ENCODE measurements at places on chromosomes 11 and 22. TPM values are rescaled to one million over a fixed set of nuclear protein-coding genes. Genes with fewer than 3 reads are reported as not detected.

GRCh38 chr22:46007848-46008261 is 30.9 kb upstream of the WNT7B start:
- H3K27ac ChIP-seq, result peak overlapping the region; percentile 84
- H3K27me3 ChIP-seq, result no peaks in the 10 kb centered on the region
- DNase-seq, result peak; percentile 90
- H3K4me3 ChIP-seq, result no peak overlapping the region
- no peaks in the 10 kb centered on the region for H3K36me3 ChIP-seq

DNA sequence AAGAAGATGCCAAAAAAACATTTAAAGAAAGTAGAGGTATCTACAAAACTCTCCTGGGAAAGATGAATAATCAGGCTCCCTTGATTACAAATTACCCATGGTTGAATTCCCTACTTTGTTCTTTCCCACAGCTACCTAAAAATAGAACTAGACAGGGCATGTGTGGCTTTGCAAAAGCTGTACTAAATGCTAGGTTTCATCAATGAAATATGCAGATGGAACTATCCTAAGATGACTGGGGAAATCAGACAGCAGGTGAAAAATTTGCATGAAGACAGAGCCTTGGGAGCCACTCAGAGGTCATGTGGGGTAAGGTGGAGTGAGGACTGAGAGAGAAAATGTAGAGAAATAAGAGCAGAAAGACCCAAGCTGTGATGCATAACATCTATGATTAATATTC is 14.7 kb downstream of the LAYN start:
- no peak overlapping the region for H3K27ac ChIP-seq
- no peaks in the 10 kb centered on the region for H3K4me1 ChIP-seq
- no peaks in the 10 kb centered on the region for H3K36me3 ChIP-seq

DNA sequence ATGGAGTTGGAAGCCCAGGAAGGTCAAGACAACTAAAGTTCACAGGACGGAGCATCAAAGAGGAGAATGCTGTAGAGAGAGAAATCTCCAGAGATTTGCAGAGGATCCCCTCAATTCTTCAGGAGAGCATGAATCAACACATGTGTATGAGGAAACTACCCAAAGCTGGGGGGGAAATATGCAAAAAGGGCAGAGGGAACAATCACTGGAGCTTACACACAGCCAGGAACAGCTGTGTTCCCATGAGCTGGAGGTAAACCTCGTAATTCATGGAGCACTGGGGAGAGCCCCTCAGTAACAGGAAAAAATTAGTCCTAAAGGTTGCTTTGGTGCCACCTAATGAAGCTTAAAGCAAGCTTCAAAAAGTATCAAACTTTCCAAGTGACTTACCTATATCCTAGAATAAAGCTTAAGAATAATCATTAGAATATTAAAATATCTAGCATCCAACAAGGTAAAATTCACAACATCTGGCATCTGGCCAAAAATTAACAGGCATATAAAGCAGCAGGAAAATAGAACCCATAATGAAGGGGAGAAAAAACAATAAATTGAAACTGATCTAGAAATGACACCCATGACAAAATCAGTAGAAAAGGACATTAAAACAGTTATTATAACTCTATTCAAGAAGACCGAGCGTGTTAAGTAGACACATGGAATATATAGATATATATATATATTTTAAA is 134.2 kb downstream of the STK33 start:
- no peaks in the 10 kb centered on the region for H3K36me3 ChIP-seq
- no peak overlapping the region for H3K4me3 ChIP-seq
- H3K27me3 ChIP-seq, result no peaks in the 10 kb centered on the region
- H3K27ac ChIP-seq, result no peak overlapping the region
- no peak for DNase-seq
- no peaks in the 10 kb centered on the region for H3K4me1 ChIP-seq

- no peak overlapping the region for H3K4me3 ChIP-seq
- H3K27ac ChIP-seq, result peak overlapping the region; percentile 43
- no peaks in the 10 kb centered on the region for H3K36me3 ChIP-seq
- no peaks in the 10 kb centered on the region for H3K27me3 ChIP-seq
- DNase-seq, result peak; percentile 81
Observed at GRCh38 chr11:61041755-61042518, 60.4 kb upstream of the CD5 start.

DNA sequence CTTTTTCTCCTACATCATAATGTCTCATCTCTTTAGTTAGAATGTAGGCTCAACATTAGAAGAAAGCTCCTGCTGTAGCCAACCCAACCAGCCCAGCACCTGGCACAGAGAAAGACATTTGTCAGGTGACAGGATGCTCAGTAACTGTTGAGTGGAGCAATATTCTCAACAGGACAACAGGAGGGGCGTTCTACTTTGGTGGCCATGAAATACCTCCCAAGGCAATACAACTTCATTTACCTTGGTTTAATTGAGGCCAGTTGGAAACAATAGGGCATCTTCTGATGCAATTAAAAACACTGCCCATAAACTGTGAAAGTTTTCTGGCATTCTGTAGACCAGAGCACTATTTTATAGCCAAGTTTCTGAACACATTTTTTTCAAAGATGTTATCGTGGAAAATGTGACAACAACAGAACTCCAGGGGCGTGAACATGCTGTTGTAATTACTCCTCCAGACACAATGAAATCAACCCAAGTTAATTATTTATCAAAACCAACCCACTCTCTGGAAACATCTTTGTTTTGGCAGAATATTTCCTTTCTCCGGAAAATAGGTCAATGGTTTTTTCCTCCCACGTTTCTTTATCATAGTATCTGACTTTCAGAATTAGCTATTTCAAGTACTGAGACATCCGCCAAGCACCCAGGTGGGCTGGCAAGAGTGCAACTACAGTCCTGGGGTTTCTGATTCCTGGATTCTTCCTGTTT is 538.1 kb downstream of the SOX6 start:
- peaks cover 3% of the 10 kb centered on the region for H3K4me1 ChIP-seq
- H3K27ac ChIP-seq, result no peak overlapping the region
- no peak overlapping the region for H3K4me3 ChIP-seq
- no peaks in the 10 kb centered on the region for H3K36me3 ChIP-seq
- H3K27me3 ChIP-seq, result no peaks in the 10 kb centered on the region

DNA sequence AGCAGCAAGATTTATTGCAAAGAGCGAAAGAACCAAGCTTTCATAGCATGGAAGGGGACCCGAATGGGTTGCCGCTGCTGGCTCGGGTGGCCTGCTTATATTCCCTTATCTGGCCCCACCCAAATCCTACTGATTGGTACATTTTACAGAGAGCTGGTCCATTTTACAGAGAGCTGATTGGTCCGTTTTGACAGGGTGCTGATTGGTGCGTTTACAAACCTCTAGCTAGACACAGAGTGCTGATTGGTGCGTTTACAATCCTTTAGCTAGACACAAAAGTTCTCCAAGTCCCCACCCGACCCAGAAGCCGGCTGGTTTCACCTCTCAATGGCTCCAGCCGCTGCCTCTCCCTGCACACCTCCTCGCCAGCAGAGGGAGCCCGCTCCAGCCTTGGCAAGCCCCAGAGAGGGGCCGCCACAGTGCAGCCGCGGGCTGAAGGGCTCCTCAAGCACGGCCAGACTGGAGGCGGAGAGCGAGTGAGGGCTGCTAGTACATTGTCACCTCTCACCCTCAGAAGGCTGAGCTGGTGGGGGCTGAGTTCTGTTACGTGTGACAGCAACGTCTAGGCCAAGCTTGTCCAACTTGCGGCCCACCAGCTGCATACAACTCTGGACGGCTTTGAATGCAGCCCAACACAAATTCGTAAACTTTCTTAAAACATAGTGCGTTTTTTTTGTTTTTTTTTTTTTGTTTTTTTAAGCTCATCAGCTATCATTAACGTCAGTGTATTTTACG is 8.7 kb downstream of the PTH start:
- H3K36me3 ChIP-seq, result no peaks in the 10 kb centered on the region
- H3K4me1 ChIP-seq, result no peaks in the 10 kb centered on the region
- no peak overlapping the region for H3K27ac ChIP-seq
- H3K27me3 ChIP-seq, result no peaks in the 10 kb centered on the region
- DNase-seq, result peak; percentile 34

- H3K4me1 ChIP-seq, result peaks cover 2% of the 10 kb centered on the region
- H3K36me3 ChIP-seq, result no peaks in the 10 kb centered on the region
- H3K27ac ChIP-seq, result no peak overlapping the region
- H3K4me3 ChIP-seq, result no peak overlapping the region
Observed at GRCh38 chr11:85848006-85848405, 7.2 kb upstream of the CCDC83 start.

DNA sequence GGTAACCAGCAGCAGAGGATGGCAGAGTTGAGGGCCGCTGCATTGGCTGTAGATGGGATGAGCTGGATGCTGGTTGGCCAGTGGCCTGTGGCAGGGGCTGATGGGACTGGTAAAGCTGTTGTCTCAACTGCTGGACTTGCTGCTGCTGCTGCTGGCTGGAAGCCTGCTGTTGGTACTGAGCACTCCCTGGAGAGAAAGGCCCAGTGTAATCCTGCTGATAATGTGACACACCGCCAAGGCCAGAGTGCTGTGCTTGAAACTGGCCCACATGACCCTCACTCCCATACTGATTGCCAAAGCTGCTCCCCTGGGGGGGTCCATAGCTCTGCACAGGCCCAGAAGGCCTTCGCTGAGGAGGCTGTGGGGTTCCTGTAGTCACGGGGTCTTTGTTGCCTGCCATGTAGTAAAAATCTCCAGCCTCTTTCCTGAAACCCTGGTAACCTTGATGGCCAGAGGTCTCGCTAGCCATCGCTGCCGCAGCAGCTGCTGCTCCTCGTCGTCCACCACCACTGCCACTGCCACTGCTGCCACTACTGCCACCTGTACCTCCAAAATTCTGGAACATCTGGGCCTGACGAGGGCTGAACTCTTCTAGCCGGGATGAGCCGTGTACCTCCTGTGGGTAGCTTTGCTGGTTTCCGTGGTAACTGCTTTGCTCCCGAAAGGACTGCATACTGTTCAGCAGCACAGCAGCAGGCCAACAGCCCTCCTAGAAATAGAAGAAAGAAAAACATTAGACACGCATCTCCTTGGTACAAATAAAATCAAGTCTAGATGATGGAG is 55.6 kb downstream of the TCF20 start:
- H3K36me3 ChIP-seq, result peaks cover 31% of the 10 kb centered on the region
- peak; percentile 69 for DNase-seq
- H3K4me3 ChIP-seq, result no peak overlapping the region
- H3K4me1 ChIP-seq, result peaks cover 4% of the 10 kb centered on the region

DNA sequence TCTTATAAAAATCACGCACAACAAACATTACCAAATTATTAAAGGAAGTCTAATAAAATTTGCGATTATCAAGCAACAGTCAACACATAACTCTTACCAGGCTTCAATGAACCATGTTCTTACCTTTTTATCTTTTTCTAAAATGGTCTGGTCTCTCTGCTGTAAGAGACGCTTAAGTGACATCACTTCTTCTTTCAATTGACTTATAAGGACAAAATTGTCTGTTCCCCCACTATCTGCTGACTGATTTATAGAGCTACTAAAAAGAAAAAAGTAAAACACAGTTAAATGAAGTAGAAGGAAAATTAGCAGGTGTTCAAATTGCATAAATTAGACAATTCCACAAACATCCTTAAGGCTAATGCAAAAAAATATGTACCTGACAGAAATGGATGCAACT is 10.9 kb downstream of the FAM76B start:
- DNase-seq, result no peak
- no peak overlapping the region for H3K4me3 ChIP-seq
- H3K4me1 ChIP-seq, result no peaks in the 10 kb centered on the region
- H3K27ac ChIP-seq, result no peak overlapping the region

DNA sequence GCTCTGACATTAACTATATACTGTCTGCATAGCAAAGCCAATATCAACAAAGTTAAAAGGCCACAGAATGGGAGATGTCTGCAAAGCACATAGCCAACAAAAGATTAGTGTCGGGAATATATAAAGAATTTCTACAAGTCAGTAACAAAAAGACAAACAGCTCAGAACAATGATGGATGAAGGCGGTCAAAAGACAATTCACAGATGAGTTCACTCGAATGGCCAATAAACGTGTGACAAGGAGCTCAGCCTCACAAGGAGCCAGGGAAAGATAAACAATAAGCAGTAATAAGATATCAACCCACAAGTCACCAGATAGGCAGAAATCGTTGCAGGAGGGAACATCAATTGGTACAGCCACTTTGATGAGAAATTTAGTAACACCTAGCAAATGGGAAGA is 106.0 kb upstream of the ISX start:
- no peak overlapping the region for H3K27ac ChIP-seq
- DNase-seq, result peak; percentile 21
- no peaks in the 10 kb centered on the region for H3K36me3 ChIP-seq
- no peaks in the 10 kb centered on the region for H3K4me1 ChIP-seq
- H3K4me3 ChIP-seq, result no peak overlapping the region

DNA sequence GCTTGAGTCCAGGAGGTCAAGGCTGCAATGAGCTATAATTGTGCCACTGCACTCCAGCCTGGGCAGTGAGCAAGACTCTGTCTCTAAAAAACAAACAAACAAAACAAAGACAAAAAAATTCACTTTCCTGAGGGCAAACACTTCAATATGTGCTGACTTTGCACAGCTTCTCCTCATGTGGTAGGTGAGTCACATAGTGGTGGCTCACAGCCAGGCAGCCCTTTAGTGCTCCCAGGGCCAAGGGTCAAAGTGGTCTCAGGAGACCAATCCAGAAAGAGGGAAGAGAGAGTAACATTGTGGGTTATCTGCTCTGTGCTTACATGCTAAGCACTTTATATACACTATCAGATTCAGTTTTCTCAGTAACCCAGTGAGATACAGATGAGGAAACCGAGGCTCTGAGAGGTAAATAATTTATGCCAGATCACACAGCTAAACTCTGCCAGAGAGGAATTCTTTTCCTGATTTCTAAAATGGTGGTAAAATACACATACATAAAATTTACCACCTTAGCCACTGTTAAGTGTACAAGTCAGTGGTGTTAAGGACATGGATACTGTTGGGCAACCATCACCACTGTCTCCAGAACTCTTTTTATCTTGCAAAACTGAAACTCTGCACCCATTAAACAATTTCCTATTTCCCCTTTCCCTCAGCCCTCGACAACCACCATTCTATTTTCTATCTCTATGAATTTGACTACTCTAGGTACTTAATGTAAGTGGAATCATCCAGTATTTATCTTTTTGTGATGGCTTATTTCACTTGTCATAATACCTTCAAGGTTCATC is 231.7 kb upstream of the NARS2 start:
- H3K36me3 ChIP-seq, result no peaks in the 10 kb centered on the region
- H3K4me1 ChIP-seq, result peaks cover 21% of the 10 kb centered on the region
- no peak overlapping the region for H3K27ac ChIP-seq
- DNase-seq, result no peak
- H3K27me3 ChIP-seq, result no peaks in the 10 kb centered on the region
- H3K4me3 ChIP-seq, result no peak overlapping the region

GRCh38 chr11:123437236-123437979 is 7.3 kb downstream of the GRAMD1B start:
- peaks cover 5% of the 10 kb centered on the region for H3K4me1 ChIP-seq
- no peaks in the 10 kb centered on the region for H3K36me3 ChIP-seq
- no peaks in the 10 kb centered on the region for H3K27me3 ChIP-seq

DNA sequence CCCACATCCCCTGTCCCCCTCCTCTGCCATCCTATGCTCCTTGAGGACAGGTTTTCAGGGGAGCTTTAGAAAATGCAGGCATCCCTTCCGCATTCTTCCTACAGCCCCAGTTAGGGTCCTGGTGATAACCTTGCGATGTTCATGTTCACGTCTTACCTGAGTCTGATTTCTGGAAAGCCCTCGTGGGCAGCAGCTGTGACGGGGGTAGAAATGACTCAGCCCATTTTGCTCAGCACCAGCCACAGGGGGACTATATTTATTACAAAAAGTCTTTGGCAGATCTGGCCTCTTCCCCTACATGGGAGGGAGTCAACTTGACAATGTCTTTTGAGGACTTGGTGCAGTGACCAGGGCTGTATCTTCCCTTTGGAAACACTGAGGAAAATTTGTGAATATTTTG is 12.3 kb downstream of the PKNOX2 start:
- H3K27ac ChIP-seq, result no peak overlapping the region
- no peak overlapping the region for H3K4me3 ChIP-seq
- DNase-seq, result no peak

Gene DEFB131B
- total RNA-seq, result not detected

Gene MS4A3
- total RNA-seq, result not detected

Gene KRTAP5-8
- total RNA-seq, result 0.35 TPM

Gene TIMP3
- total RNA-seq, result 818 TPM

Gene PTPRCAP
- 20.3 TPM for total RNA-seq

Gene YPEL1
- total RNA-seq, result 6.1 TPM

Measured in kidney (tissue), 22 donors.